ENCODE measurements at places on chromosomes 7 and 10.

DNA sequence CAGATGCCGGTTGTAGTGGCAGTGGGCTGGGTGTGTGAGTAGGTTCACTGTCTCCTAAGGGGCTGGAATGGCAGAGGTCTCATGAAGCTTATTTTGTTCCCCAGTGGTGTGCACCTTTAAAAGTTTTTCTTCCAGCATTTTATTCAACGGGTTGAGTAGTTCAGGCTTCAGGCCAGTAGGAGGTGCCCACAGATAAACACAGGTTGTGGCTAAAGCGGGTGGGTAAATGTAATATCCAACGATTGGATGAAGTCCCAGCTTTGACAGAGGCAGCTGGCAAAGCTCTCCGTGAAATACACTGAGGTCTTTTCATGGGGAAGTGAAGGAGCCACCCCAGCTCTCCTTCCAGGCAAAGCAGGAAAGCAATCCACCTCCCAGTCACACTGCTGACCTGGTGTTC is 339.8 kb upstream of the LRRTM3 start:
- peak; percentile 20 for DNase-seq

DNA sequence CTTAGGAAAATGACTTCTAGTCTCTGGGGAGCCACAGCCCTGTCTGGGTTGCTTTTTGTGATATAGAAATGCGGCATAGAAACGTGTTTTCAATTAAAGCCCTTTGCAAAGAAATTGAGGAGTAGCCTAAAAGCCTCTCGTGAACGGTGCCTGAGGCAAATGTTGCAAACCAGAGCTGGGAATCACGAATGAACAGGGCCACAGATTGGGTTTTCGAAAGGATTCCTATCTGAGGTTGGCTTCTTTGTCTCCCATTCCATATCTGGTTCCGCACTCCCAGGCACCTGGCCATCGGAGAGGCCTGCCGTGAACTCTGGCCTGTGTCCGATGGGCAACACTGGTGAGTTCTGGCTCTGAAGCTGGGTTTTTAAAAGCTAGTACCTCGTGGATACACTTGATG is 221.6 kb downstream of the TCF7L2 start:
- DNase-seq, result no peak

DNA sequence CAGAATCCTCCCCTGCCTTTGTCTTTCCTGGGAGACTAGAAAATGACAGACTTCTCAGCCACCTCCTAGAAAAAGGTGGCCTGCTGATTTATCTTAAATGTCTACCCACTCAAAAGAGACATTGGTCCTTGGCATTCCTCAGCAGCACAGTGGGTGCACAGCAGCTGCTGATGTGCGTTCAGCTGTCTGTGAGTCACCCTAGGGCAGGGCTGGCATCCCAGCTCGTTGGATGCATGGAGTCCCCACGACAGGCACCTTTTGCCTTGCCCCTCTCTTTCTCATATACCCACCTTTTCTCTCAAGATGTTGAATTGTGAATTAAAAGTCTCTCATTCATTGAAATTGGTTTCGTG is 113.0 kb downstream of the DOCK1 start:
- DNase-seq, result peak; percentile 7

- DNase-seq, result no peak
Measured at GRCh38 chr7:87458148-87458547, 17.3 kb downstream of the ABCB4 start.

DNA sequence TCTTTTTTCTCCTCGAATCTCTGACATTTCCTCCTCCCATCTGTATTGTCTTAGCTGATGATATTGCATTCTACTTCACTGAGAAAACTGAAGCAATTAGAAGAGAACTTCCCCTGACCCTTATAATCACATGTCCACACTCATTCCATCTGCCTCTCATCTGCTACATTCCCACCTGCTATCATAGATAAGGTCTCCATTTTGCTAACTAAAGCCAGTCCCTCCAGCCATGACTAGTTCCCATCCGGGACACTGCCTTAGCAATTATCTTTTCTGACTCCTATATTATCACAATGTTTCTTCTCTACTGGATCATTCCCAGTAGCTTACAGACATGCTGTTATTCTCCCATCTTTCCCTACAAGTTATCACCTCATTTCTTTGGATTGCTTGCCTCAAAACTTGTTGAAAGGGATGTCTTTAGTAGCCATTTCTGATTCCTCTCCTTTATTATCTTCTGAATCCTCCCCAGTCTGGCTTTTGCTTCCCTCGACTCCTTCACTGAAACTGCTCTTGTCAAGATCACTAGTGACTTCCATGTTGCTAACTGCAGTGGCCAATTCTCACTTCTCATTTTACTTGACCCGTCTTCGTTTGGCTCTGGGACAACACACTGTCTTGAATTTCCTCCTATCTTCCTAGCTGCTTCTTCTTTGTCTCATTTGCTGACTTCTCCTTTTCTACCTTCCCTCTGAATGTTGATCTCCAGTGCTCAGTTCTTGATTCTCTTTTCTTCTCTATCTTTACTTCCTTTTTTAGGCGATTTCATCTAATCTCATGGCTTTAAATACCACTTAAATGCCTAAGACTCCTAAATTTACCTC is 35.9 kb downstream of the FZD1 start:
- no peak for DNase-seq

GRCh38 chr10:72370201-72370722 is 15.5 kb upstream of the DNAJB12 start:
- DNase-seq, result no peak

DNA sequence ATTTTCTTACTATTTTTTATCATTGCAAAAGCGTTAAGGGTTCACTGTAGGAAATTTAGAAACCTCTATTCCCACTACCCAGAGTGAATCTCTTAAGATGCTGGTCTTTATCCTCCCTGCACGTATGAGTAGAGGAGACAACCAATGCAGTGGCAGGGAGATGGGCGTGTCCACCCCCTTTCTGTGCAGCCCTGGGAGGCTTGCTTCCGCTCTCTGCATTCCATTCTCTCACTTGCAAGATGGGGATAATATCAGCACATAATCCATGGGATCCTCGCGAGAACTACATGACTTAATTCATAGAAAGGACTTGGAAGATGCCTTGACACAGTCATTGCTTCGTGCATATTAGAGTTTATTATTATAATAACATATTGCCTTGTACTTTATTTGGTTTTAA is 196.2 kb downstream of the KLF6 start:
- DNase-seq, result no peak

DNA sequence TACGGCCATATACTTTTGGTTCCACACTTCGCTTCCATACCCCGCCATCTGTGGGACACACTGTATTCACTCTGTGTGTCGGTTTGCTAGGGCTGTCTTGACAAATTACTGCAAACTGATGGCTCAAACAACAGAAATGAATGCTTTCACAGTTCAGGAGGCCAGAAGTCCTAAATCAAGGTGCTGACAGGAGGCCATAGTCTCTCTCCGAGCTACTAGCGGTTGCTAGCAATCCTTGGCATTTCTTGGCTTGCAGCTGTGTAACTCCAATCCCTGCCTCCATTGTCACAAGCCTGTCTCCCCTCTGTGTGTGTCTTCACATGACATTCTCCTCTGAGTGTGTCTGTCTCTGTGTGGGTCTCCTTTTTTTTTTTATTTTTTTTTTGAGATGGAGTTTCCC is 28.9 kb upstream of the BMPR1A start:
- no peak for DNase-seq

GRCh38 chr7:1752771-1753563 is 82.9 kb downstream of the ELFN1 start:
- no peak for DNase-seq

DNA sequence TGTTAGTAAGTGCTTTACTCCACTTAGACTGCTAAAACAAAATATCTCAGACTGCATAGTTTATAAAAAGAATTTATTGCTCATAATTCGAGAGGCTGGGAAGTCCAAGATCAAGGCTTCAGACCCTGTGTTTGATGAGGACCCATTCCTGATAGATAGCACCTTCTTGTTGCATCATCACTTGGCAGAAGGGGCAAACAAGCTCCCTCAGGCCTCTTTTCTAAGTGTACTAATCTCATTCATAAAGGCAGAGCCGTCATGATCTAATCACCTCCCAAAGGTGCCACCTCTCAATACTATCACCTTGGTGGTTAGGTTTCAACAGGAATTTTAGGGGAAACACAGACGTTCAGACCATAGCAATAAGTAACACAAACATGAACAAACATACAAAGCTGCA is 55.4 kb downstream of the CRPPA start:
- no peak for DNase-seq

DNA sequence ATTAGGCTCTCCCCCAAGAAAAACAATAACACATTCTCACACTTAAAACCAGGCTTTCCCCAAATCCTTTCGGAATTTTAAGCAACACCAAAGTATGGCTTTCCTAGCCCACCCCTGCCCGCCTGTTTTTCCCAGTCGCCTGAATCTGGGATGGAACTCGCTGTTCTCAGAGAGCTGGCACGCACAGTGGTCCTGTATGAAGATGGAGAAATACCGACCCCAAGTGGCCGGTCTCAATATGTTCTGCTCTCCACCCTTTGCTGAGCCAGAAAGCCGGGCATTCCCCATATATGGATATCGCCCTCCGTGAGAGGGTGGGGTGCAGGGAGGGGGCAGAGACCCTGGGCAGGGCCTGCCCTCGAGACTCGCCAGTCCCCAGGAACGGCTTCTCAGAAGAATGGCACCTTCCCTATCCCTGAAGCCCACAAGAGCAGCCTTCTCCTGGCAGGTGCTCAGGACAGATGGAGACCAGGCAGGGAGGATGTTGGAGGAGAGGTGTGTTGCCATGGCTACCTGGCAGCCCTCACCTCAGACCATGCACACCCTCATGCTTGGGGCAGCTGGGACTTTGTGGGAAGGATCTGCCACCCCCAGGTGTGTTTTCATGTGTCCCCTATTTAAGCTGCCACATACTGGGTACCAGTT is 3.4 kb downstream of the TACR2 start:
- peak; percentile 46 for DNase-seq

GRCh38 chr10:77881222-77881621 is 45.3 kb downstream of the DLG5 start:
- no peak for DNase-seq

GRCh38 chr10:71212318-71213126 is at the start of gene UNC5B:
UNC5B (plus strand) TSS chr10:71212570; CDS start chr10:71212986, 416 bp downstream.
- DNase-seq, result peak; percentile 85

GRCh38 chr10:49068672-49069217 is 46.6 kb downstream of the VSTM4 start:
- no peak for DNase-seq

- peak; percentile 59 for DNase-seq
Measured at GRCh38 chr10:95841661-95842498, 65.9 kb upstream of the CC2D2B start.

DNA sequence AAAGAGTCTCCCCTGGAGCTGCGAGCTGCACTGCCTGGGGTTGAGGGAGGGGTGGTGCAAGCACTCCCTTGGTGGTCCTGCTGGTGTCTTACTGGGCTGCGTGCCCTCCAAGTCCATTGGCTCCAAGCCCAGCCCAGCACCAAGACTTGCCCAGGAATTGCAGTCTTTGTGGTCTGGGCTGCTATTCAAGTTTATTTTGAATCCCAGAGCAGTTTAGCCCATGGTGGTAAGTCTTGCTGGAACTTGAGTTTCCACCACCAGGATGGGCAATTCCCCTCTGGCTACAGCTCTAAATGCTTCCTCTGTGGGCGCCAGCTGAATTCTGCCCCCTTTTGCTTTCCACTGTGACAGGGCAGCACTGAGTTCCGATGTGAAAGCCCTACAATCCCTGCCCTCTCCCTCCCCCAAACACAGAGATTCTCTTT is 25.1 kb downstream of the GALNT11 start:
- DNase-seq, result no peak

- DNase-seq, result no peak
Measured at GRCh38 chr7:147556317-147556716, 1034.2 kb upstream of the C7orf33 start.

DNA sequence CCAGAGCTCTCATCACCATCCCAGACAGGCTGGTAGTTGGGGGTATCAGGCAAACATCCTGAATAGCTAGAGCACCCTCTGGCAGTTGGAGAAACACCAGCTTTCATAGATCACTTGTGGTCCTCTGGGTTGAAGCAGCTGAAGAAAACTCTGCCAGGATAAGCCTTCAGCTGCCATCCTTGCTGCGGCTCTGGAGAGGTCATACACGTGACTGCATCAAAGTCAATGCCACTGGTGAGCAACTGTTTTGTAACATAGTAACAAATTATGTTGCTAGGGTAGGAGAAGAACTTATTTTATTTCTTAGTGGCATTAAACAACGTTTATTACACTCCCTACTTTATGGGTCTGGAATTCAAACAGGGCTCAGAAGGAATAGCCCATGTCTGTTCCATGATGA is 19.2 kb upstream of the PANK1 start:
- no peak for DNase-seq

DNA sequence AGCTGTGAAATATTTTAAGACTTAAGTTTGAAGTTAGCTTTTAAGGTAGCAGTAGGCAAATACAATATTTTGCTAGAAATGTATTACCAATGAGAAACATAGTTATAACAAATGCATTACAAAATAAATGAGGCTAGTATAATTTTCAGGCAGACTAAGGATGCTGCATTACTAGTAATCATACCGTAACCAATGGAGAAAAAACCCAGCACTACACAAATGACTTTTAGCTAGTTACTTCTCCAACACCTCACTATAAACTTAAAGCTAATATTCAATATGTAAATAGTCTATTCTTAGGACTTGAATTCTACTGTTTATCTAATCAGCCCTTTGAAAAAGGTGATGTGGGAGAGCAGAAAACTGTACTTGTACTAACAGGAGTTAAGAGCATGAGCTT is 285.3 kb upstream of the KLF14 start:
- DNase-seq, result no peak

GRCh38 chr7:129615018-129615417 is 3.5 kb downstream of the NRF1 start:
- DNase-seq, result no peak

GRCh38 chr10:99975942-99976809 is 33.6 kb downstream of the DNMBP start:
- DNase-seq, result no peak

GRCh38 chr7:2794836-2795636 is 49.1 kb downstream of the GNA12 start:
- no peak for DNase-seq

- DNase-seq, result no peak
Measured at GRCh38 chr10:1382711-1383110, 326.5 kb downstream of the WDR37 start.

DNA sequence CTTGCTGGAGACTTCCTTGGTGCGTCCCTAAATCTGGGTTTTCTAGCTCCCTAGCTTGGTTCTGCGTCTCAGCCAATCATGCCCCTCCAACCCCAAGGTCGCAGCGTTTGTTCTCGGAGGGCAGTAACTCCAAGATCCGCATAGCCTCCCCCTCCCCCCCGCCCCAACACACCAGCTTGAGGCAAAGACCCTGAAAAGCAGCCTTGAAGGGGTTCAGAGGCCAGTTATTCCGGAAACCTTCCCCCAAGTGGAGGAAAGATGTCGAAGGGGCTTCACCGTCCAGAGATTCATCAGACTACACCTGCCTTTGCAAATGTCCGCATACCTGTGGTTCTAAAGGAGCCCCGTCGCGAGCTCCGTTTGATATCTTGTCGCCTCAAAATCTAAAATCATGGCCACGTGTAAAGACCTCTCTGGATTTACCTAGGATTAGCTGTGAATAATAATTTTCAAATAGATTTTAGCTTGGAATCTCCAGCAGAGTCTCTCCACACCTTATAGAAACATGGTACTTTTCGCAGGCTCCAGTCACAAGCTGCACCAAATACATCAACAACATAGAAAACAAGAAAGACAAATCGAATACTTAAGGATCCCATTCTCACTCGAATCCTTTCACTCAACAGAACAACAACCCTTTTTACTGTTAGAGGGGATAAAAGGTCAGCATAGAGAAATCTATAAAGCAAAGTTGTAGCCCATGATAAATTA is 7.9 kb downstream of the DLX6 start:
- DNase-seq, result no peak
